ENCODE measurements at places on chromosomes 5 and 9. TPM values are rescaled to one million over a fixed set of nuclear protein-coding genes. Genes with fewer than 3 reads are reported as not detected.

UNC5A gene
- total RNA-seq, result not detected

LRRC19 gene
- not detected for total RNA-seq

RALGPS1 gene
- 1.7 TPM for total RNA-seq

SH3TC2 gene
- total RNA-seq, result 0.34 TPM

RPL37 gene
- total RNA-seq, result 2,148 TPM

PCDHA2 gene
- under 0.01 TPM for total RNA-seq

WDR38 gene
- not detected for total RNA-seq

ZNF879 gene
- 4.1 TPM for total RNA-seq

C9orf50 gene
- under 0.01 TPM for total RNA-seq

PCDHGA2 gene
- total RNA-seq, result 4.9 TPM

SPINK6 gene
- not detected for total RNA-seq

TRAF1 gene
- 2.4 TPM for total RNA-seq

GCNT4 gene
- 0.16 TPM for total RNA-seq

IL3 gene
- total RNA-seq, result not detected

SLC25A48 gene
- total RNA-seq, result not detected

HSPA4 gene
- total RNA-seq, result 73.6 TPM

SLC34A3 gene
- not detected for total RNA-seq

FOXI1 gene
- total RNA-seq, result not detected

WDR5 gene
- total RNA-seq, result 9.6 TPM

TSSK1B gene
- 0.16 TPM for total RNA-seq

RNF183 gene
- total RNA-seq, result not detected

WASHC1 gene
- total RNA-seq, result 13.9 TPM

TRPM3 gene
- total RNA-seq, result 0.32 TPM

GZMA gene
- total RNA-seq, result not detected

SUSD3 gene
- total RNA-seq, result 0.94 TPM

TRIM36 gene
- total RNA-seq, result 0.09 TPM

IFNB1 gene
- total RNA-seq, result not detected

KIF4B gene
- 0.09 TPM for total RNA-seq

BRINP1 gene
- total RNA-seq, result not detected

All from bronchial smooth muscle cell (primary cell).